ENCODE measurements at places on chromosomes 6 and 20. TPM values are rescaled to one million over a fixed set of nuclear protein-coding genes. Genes with fewer than 3 reads are reported as not detected.
A peak's percentile ranks its signal among the peaks of the same experiment; 100 is the strongest.

GRCh38 chr20:33940666-33941065, 53.0 kb upstream of the RALY start:
- DNase-seq = no peak

The OTOR gene
- not detected for total RNA-seq

The ARFGEF3 gene
- total RNA-seq = 13.4 TPM

- peak; percentile 79 for DNase-seq
These were observed 43.4 kb downstream of the QKI start for GRCh38 chr6:163457637-163458561.

DNA sequence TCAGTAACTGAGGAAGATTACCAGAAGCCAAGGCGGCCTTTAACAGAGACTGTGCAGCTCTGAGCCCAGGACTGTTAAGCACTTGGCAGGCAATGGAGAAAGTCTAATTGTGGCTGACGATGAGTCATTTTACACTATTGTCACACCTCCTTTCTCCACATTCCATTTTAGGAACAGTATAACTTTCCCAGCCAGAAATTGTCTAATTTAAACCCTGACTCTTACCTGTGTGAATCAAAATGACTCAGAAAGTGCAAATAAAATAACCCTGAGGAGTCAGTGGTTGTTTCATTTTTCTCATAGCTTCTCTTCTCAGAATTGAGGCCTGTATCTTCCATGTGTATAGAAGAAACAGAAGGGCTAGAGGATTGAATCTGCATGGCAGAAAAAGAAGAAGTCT, 40.0 kb upstream of the OPN5 start:
- peak; percentile 64 for DNase-seq

- DNase-seq = no peak
These were observed 27.5 kb upstream of the NHSL1 start for GRCh38 chr6:138526822-138527235.

The DIDO1 gene
- 37.9 TPM for total RNA-seq

GRCh38 chr20:11851646-11852045, 66.0 kb upstream of the BTBD3 start:
- DNase-seq = no peak

DNA sequence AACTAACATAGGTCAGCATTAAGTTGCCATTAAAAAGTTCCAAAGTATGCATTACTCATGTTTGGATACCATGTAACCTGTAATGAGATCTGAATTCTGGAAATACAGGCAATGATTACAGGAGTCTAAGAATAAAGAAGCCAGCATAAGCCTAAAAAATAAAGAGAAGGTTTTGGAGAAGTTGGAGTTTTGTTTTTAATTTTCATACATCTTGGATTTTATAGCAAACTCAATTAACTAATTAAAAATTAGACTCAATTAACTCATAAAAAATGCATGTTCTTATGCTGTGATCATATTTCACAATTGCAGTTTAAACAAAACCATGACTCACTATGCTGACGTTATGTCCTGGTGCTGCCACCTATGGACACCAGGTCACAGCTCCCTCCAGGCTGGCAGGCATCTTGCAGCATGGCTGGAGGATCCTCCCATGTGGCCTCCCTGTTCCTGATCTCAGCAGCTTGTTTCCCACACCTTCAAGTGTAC, 648.8 kb upstream of the AGPAT4 start:
- peak; percentile 43 for DNase-seq

GRCh38 chr6:124963831-124964763, 1.9 kb downstream of the RNF217 start:
- DNase-seq = no peak

The ATXN1 gene
- 12.5 TPM for total RNA-seq

The NKX2-2 gene
- not detected for total RNA-seq

GRCh38 chr6:128370072-128370471, 150.3 kb downstream of the PTPRK start:
- no peak for DNase-seq

GRCh38 chr6:136607932-136608772, 57.9 kb upstream of the MAP7 start:
- no peak for DNase-seq

The PSMB9 gene
- 23.0 TPM for total RNA-seq

The EPPIN gene
- not detected for total RNA-seq

The XKR7 gene
- 0.34 TPM for total RNA-seq

DNA sequence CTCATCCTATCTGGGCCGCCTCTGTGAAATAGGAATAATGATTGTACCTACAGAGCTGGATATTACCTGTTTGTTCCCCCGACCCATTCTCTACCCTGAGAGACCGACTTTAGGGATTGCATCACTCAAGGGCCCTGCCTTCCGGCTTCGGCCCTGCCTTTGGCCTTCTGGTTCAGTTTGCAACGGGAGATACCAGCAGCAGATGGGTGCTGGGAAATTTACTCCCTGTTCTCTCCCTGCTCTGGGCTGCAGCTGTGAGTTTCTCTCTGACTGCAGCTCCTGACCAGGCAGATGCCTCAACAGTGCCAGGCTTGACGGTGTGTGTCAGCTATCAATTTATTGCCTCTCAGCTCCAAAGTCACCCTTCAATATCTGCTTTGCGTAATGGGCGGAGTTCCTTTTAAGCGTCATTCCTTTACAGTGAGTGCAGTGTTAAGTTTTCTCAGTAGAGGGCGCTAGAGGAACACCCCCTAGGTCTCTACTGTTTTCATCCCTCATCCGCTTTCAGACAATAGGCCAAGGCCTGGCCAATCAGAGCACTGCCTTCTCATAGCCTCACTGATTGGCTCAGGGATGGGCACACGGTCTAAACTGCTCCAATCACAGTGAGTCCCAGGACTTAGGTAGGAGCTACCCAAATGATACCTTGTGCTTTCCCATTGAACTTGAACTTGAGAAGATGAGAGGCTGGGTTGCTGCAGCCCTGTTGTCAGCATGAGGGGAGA, 30.0 kb downstream of the KCNG1 start:
- DNase-seq = no peak

DNA sequence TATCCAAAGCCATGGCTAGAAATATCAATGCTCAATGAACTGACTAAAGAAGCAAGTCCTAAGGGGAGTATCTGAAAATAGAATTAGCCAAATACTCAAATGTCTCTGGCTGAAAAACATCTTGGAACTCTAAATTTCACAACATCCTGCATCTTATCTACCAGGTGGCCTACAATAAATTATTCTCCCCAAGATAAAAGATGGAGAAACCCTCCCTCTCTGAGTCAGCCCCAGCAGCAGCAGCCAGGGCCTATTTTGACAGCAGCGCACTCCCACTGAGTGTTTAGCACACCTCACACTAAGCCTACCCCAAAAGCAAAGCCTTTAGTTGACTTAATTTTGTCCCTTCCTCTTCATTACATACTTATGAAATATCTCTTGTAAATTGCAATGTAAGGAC, 5.9 kb downstream of the CALHM6 start:
- no peak for DNase-seq

DNA sequence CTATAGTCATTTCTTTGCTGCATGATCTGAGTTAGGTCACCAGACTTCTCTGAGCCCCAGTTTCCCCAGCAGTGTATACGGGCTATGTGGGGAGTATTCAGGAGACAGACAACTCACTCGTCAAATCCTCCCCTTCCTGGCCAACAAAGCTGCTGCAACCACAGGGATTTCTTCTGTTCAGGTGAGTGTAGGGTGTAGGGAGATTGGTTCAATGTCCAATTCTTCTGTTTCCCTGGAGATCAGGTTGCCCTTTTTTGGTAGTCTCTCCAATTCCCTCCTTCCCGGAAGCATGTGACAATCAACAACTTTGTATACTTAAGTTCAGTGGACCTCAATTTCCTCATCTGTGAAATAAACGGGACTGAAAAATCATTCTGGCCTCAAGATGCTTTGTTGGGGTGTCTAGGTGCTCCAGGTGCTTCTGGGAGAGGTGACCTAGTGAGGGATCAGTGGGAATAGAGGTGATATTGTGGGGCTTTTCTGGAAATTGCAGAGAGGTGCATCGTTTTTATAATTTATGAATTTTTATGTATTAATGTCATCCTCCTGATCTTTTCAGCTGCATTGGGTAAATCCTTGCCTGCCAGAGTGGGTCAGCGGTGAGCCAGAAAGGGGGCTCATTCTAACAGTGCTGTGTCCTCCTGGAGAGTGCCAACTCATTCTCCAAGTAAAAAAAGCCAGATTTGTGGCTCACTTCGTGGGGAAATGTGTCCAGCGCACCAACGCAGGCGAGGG, 594 bp upstream of the CDKN1A start:
- no peak for DNase-seq

The MOG gene
- total RNA-seq = not detected

The MACROD2 gene
- 0.79 TPM for total RNA-seq

The ADGRB3 gene
- 0.92 TPM for total RNA-seq

Data from kidney epithelial cell (primary cell).